ENCODE measurements at places on chromosomes 11 and 22.

- no peak for DNase-seq
These were observed 2.0 kb upstream of the JAML start for GRCh38 chr11:118226781-118227180.

DNA sequence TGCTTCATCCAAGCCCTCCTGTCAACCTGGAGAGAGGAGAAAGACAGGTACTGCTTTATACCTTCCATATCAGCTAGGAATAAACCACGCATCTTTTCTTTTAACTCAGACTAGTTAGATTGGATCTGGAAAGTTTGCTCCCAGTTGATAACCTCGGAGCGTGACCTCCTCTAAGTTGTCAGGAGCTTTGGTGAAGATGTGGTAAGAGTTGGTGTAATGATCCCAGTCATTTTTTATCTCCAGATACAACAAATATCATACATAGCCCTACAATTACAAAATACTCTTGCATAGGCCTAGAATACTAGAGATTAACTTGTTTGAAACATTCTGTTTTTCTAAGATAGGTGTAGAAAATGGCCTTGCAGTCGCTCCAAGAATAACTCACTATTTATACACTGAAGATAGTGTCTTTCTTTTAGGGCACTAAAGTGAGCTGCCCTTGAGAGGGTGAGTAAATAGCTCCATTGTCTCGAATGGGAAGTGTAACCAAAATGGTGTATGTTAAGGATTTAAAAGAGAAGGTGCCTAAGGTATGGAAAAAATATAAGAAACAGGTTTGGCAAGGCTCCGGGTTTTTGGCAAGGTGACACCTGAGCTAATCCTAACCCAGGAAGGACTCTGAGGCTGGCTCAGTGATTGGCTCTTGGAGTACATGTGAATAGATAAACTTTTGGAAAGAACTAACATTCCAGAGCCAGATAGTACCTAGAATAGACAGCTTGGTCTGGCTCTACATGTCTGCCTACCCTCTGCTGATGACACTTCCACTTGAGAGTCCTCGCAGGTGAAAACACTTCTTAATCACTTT, 59.4 kb downstream of the GLYATL1 start:
- DNase-seq = no peak

DNA sequence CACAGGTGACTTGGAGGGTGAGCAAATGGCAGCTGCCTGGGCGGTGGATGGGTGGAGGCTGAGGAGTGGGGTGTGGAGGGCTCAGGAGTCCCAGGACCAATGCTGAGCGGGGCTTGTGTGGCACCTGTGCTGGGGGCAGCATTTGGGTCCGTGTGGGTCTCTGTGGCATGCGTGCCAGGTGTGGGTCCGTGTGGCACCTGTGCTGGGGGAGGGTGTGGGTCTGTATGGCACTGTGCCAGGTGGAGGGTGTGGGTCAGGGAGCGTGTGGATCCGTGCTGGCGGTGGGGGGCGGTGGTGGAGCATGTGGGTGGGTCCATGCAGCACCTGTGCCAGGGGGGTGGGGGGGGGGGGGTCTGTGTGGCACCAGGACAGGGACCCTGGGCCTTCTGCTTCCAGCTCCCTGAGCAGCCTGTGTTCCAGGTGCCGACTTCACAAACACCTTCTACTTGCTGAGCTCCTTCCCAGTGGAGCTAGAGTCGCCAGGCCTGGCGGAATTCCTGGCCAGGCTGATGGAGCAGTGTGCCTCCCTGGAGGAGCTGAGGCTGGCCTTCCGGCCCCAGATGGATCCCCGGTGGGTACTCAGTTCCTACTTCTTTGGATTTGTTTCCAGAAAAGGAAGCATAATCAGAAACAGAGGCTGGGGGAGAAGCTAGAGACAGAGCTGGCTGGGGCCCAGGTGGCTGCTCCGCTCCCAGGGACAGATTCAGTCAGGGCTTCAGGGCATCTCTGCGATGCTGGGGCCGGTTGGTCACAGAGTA, 14.7 kb downstream of the SELENOO start:
- DNase-seq = no peak

DNA sequence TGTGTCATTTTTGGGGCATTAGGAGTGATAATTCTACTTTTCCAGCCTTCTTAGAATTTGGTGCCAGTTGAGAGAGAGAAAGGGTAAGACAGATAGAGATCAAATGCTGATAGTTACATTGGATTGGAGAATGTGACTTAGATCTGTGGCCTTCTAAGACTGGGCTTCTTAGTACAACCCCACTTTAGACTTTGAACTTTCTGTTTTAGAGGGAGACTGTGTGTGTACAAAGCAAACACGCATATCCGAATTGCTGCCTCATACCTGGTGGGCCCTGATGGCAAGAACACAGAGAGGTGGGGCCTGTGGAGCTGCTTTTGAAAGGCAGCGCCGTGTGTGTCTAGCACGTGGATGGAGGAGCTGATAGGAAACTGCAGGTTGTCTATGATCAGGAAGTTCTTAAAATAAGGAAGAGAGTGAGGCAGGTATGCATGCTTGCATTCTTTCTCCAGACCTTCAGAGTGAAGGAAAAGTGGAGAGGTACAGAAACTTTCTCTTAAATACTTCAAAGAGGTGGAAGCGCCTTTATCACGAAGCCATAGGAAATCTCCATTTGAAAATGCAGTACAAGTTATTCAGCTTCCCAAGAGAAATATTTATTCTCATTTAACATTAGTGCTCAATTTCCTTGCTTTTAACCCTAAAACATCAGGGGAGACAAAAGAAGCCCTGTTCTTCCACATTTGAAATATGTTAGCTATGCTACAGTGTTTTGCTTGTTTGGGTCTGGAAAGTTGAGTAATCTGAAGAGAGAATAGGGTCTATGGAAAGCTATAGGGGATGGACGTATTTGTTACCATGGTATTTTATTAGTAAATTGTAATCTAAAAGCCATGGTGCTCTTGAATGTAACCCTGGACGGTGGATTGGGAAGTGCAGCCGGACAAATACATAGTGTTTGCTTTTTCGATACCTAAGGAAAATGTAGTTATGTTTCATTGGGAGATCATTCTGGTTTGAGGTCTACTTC, 13.7 kb downstream of the PDHX start:
- no peak for DNase-seq

- DNase-seq = no peak
These were observed 73.7 kb downstream of the ABTB2 start for GRCh38 chr11:34284156-34284555.

DNA sequence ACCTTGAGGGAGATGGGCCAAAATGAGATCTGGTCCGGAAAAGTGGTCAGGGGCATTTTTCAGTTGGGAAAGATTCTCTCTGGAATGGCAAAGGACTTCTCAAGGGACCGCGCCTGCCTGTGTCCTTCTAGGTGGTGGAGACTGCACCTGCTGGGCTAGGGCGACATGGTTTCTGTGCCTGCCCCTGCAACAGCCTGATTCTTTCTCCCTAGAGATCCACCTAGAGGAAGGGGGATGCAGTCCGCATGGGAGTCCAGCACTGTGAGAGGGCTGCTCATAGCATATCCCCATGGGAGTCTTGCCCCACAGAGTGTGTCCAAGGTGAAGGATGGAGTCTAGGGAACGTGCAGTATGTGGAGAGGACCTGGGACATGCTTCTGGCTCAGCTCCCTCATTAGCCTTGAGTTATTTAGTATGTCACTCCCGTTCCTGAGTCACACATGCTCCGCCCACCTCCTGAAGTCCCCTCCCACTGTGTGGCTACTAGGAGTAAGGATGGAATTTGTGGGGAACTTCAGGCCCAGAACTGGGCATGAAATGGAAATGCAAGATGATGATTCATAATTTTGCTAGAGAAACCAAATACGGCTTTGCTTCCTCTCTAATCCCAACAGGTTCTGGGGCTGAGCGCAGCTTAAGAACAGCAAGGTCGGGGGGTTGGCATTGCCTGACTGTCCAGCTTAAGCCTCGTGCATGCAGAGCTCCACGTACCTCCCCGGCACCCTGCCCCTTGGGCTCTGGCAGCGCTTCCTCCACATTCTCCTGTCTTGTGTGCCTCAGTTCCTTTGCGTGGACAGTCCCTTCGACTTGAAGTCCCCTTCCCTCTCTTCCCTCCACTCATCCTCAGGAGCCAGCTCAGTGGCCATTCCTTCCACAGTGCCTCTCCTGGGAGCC, 35.0 kb downstream of the GRIK4 start:
- no peak for DNase-seq

GRCh38 chr22:47544696-47545095, 782.2 kb downstream of the TBC1D22A start:
- no peak for DNase-seq

DNA sequence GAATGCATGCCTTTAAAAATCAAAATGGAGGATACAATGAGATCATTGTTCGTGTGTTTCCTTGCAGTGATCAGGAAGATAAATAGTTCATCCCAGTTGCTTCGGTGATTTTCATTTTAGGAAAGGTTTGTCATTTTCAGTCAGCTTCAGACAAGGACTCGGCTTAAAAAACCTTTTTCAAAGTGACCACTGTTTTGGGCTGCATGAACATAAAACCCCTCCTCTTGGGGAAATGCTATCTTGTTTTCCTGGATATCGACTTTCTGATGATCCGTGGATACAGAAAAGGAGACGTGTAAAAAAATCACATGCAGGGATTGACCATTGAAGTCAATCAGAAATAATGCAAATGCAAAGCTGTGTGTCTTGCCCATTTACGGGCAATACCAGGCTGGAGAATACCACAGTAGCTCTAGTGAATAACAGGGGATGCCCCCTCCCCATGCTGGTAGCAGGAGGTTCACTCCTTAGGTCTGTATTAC, 146.8 kb downstream of the MAML2 start:
- DNase-seq = no peak

DNA sequence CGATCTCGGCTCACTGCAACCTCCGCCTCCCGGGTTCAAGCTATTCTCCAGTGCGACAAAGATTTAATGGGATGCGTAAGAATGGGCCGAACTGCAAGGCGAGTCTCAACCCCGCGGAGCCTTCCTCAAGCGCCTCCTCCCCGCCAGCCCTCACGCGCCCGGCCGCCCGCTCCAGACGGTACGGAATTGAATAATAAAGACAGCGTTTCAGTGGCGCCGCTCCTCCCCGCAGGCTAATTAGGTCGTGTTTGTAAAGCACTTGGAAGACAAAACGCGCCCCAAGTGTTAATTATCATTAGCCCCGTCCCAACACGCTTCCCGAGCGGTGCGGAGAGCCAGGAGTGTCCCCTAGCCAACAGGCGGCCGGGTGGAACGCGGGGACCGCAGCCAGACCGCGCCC, 192.0 kb downstream of the BUD13 start:
- no peak for DNase-seq

GRCh38 chr22:41288245-41288946, 2.4 kb upstream of the RANGAP1 start:
- DNase-seq = peak; percentile 58

DNA sequence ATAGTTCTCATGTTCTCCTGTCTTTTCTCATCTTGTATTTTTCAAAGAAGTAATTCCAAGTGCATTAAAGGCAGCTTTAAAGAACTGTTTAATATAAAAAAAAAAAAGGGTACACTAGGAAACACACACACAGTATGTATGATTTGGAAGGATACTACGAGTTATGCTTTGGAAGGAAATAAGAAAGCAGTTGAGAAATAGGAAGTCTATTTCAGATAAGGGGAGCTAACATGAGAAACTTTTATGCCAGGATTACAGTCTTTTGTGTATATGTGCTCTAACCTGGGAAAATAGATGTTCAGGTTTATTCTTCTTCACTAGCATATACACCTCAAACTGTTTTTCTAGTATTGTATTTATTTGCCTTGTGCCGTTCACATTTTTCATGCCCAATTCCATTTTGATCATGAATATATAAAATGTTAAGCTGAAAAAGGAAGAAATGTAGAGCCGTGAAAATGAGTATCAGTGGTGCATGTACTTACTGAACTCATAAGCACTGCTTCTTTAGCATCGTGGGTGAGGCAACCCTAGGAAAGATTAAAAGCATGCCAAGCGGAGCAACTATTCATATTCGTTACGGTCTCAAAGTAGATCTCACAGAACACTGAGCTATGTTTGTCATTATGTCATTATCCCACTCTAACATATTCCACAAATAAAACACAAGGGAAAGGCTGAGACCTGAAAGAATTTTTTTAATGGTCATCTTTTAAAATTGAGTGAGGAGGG, 59.6 kb downstream of the GUCY1A2 start:
- no peak for DNase-seq

GRCh38 chr11:64356498-64357411, 2.2 kb upstream of the RPS6KA4 start:
- peak; percentile 33 for DNase-seq

DNA sequence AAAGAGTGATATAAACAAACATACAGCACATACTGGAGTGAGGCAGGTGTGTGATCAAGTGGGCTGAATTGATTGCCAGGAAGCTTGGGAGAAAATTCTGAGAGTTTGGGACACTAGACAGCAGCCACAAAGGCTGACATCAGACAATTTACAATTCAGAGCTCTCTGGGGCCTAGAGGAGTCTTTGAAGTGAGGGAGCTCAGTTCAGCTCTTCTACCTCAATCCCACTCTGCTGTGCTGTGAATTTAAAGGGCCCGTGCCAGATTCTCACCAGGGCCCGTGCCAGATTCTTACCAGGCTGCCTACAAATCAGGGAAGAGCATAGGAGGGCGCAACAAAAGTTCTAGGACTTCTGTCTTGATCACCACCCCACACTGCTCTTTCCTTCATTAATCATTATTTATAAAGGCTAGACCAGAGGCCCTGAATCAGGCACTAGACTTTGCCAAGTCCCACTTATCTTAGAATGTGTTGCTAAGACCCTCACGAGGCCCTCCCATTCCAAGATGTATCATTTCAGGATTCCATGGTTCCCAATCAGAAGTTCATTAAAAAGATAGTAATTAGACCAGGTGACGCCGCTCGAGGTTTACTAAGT, 112.4 kb downstream of the KIRREL3 start:
- DNase-seq = no peak

DNA sequence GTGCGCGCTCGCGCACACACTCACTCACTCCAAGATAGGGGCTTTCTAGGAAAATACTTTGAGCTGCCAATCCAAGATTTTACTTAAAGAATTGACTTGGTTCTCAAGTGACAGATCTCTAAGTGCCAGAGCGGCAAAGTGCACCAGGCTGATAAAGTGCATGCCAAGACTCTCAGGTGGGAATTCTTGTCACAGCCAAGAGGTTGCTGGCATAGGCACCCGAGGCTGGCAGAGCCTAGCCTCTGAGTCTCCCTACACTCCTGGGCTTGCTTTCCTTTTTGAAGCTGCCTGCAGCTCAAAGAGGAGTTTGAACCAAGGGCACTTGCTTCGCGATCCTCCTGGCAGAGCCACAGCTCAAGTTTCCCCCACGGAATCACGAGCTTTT, 2.5 kb upstream of the ADM start:
- no peak for DNase-seq

DNA sequence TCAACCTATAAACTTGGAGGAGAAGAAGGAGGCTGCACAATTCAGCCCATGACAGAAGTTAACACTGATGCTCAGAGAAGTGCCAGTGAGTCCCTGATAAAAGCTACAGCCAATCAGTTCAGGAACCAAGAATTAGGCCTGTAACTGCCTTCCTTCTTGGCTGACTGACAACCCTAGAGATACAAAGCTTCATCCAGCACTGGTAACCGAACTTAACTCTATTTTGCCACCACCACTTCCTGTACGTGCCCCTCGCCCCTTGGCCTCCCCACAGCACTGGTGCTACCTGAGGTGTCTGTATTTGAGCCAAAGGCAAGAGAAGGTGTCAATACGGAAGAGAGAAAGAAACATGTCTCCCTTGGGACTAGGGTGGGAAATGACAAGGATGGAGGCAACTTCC, 40.1 kb upstream of the POU2AF1 start:
- DNase-seq = no peak

- DNase-seq = no peak
These were observed 129.6 kb downstream of the SLC17A6 start for GRCh38 chr11:22467741-22468140.

GRCh38 chr11:76664578-76665061, 5.9 kb downstream of the LRRC32 start:
- DNase-seq = no peak

- no peak for DNase-seq
These were observed 3.6 kb downstream of the ISX start for GRCh38 chr22:35069541-35069940.
